A549 treated with Hydrocortisone at 1 μM for 4 hours (cell line): ENCODE measurements at places on chromosomes 7 and 10. TPM values are rescaled to one million over a fixed set of nuclear protein-coding genes. Genes with fewer than 3 reads are reported as not detected.

SH2B2 gene
- 2.2 to 3.2 TPM (median 3.0 TPM) in 5 replicates for total RNA-seq

NRCAM gene
- total RNA-seq, result 72.8 to 129 TPM (median 96.6 TPM) in 5 replicates

NXPH1 gene
- total RNA-seq, result not detected in 5 replicates

TRIM74 gene
- 0.31 to 0.55 TPM (median 0.51 TPM) in 5 replicates for total RNA-seq

MMD2 gene
- not detected in 5 replicates for total RNA-seq

TACC2 gene
- 71.8 to 83.6 TPM (median 79.2 TPM) in 5 replicates for total RNA-seq
